ENCODE measurements at places on chromosomes 11 and 22.

GRCh38 chr11:85884581-85885021 lies 29.4 kb downstream of the CCDC83 start:
- no peak for DNase-seq

- no peak for DNase-seq
These were observed 21.4 kb upstream of the CRTAM start for GRCh38 chr11:122816761-122817520.

- DNase-seq: no peak
These were observed 31.3 kb upstream of the DGKZ start for GRCh38 chr11:46315783-46316563.

DNA sequence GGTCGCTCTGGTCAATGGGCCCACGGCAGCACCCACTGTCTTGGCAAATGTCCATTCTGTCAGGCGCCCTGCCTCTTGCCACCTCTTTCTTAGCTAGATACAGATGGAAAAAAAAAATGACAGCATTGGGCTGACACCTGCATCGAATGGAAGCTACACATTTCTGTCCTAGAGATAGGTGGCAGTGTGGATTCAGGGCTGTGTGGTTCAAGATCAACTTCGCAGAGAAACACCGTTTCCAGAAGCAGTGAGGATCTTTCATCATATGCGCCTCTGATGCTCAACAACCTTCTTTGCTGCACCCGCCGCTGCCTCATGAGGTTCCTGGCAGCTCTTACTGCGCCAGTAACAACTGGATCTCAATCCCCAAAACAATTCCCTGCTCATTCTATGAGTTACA lies 236.3 kb downstream of the KIRREL3 start:
- DNase-seq: no peak

DNA sequence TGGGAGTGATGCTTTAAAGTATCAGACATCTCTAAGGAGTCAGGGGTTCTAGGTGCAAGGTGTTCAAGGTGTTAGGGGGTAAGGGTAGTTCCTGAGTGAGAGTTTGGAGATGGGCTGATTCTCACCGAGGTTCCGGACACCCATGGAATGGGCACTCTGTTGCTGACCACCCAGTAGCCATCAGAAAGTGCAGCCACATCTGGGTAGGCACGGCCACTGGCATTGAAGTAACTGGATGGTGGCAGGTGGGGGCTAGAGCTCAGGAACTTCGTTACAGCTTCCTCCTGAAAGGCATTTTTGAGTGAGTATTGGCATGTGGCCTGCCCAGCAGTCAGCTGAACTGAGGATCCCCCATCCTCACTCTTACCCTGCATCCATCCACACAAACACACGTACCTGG lies 3.0 kb upstream of the TAF10 start:
- no peak for DNase-seq

DNA sequence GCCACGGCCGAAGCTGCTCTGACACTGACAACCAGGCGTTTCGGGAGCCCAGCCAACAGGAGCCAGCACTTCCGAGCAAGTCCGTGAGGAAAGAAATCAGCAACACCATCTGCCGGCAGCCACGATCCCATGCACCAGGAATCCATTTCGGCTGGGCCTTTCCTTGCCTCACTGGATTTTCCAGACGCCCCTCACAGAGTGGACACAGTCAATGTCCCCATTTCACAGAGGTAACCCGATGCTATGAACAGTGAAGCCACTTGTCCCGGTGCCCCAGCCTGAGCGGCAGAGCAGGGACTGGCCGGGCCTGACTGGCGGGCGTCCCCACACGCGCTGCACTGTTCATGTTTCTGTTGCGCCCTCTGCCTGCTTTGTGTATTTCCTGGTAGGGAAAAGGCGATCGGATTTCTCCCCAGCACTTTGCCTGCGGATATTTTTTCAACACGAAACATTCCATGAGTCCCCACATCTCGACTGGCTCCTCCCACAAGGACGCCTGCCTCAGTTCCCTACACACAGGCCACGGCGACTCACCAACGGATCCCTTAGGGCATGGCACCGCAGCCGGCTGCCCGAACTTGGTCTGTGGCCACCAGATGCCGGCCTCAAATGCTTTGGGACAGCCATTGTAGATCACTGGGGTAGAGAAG lies 55.3 kb downstream of the TRMU start:
- DNase-seq: peak; percentile 82

DNA sequence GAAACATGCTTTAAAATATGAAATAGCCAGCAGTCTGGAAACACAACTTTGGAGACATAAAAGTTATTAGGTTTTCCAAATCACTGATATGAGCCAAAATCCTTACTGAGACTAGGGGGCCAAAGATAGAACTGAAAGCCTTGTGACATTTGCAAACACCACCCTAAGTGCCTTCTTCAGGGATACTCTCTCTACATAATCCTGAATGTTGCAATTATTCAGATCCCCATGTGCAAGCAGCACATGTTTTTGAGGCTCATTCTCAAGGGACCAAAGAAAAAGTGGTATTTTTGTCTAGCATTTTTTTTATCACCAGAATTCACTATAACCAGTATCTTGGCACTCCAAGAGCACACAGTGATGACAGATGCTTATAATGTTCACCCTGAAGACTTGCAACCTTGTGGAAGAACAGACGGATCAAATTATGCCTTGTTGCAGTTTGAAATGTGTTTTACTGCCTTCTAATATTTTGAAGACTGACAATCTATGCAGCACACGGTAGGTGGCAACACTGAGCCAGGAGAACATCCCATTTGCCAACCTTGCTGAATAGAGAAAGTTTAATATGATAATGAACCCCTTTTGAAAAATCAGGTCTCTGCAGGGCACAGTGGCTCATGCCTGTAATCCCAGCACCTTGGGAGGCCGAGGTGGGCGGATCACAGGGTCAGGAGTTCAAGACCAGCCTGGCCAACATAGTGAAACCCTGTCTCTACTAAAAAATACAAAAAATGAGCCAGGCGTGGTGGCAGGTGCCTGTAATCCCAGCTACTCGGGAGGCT lies 78.5 kb downstream of the PLEKHA7 start:
- no peak for DNase-seq

DNA sequence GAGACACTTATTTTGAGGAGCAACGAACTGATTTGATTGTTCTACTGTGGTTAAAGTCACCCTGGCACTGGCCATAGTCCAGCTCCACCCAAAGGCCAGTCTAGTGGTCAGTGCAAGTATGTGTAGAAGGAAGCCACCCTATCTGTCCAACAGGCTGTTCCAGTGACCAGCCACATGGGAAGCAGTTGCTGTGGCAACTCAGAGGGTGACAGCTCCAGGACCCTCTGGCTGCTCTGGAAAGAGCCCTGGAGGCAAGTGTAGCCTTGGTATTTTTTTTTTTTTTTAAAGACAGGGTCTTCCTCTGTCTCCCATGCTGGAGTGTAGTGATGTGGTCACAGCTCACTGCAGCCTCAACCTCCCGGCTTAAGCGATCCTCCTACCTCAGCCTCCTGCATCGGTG lies 27.8 kb downstream of the LMO1 start:
- no peak for DNase-seq

GRCh38 chr11:73217131-73217809 lies 811 bp upstream of the P2RY2 start:
- DNase-seq: no peak

- no peak for DNase-seq
These were observed 166.0 kb upstream of the RASSF10 start for GRCh38 chr11:12842933-12843636.

DNA sequence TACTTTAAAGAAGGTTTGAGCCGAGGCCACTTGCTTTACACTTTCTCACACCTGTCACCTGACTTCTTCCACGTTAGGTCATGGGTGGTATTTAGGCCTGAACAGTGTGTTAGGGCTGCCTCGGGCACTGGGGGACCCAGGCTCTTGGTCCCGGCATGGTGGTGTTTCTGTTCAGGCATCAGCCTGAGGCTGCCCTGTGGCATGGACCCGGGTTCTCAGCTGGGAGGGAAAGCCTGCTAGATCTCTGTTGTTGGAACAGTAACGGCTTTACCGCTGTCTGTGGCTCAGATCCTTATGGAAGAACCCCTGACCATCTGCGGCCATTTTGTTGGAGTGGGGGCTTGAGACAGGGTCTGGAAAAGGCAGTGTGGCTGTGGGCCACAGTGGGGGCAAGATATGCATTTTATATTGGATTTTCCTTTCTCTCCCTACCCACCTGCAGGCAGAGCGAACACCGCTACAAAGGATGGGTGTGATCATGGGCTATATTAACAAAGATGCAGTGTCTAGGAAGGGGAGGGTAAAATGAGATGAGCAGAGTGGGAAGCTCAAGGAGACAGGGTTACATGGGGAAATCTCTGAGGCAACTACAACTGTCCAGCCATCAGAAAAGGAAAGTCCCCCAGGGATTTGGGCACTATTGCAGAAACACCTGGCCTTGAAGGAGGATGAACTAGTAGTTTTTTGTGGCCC lies 1.6 kb upstream of the KCNJ11 start:
- no peak for DNase-seq

All from left hindlimb (tissue), 1 donor.